Sigmoid colon (tissue), 7 donors: ENCODE measurements at places on chromosomes 2 and 18. TPM values are rescaled to one million over a fixed set of nuclear protein-coding genes. Genes with fewer than 3 reads are reported as not detected.

Gene WNT6
- polyA plus RNA-seq = not detected

Gene IL1F10
- not detected for polyA plus RNA-seq

- H3K4me3 ChIP-seq = no peak overlapping the region
- no peaks in the 10 kb centered on the region for H3K36me3 ChIP-seq
- peaks cover 14% of the 10 kb centered on the region for H3K4me1 ChIP-seq
- DNase-seq = no peak
- no peak overlapping the region for H3K27ac ChIP-seq
These were observed 42.5 kb downstream of the LYPD1 start for GRCh38 chr2:132627536-132627935.

- no peaks in the 10 kb centered on the region for H3K4me1 ChIP-seq
- no peak for DNase-seq
- no peak overlapping the region for H3K27ac ChIP-seq
- H3K36me3 ChIP-seq = no peaks in the 10 kb centered on the region
- no peaks in the 10 kb centered on the region for H3K27me3 ChIP-seq
These were observed 544.9 kb upstream of the DDX18 start for GRCh38 chr2:117269574-117269973.

- H3K36me3 ChIP-seq = no peaks in the 10 kb centered on the region
- H3K4me1 ChIP-seq = no peaks in the 10 kb centered on the region
- no peak overlapping the region for H3K27ac ChIP-seq
- DNase-seq = no peak
- no peaks in the 10 kb centered on the region for H3K27me3 ChIP-seq
- H3K4me3 ChIP-seq = no peak overlapping the region
These were observed 373.0 kb downstream of the CDH2 start for GRCh38 chr18:27803957-27804356.

- no peak overlapping the region for H3K27ac ChIP-seq
- DNase-seq = no peak
- no peaks in the 10 kb centered on the region for H3K4me1 ChIP-seq
- peaks cover 16% of the 10 kb centered on the region for H3K36me3 ChIP-seq
These were observed 79.6 kb upstream of the B3GNT7 start for GRCh38 chr2:231315896-231316295.

DNA sequence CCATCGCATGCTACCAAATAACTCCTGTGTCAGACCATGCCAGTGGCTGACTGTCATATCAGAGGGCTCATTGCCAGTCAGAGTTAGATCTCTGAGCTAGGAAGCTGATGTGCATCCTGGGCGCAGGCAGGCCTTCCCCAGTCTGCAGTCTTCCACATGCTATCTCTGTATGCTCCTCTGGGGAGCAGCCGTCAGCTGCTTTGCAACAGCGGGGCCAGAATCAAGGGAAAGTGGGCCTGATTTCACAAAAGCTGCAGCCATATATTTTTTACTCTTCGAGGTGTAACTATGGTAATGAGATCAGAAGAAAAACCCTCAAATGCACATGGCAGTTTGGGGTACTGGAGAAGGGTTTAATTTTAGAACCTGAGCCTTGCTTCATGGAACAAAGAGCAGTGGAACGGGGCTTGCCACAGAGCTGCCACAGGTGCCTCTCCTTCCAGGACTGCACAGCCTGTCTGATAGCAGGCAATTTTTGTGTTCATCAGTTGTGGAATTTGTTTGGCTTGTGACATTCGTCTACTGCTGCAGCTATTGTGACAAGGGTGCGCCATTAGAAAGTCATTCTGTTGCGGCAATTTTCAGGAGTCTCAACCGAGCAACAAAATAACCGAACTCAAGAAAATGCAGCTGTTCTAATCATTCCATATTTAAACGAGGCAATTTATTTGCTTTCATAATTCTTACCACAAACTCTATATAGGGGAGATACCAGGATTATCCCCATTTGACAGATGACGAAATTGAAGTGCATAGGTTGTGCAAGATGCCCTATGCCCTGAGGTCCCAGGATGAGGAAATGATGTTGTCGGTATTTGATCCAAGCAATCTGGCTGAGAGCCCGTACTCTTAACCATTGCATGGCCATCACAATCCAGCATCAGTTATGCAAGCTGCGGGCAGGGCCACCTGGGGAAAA lies 109.6 kb upstream of the CYRIA start:
- H3K4me1 ChIP-seq = no peaks in the 10 kb centered on the region
- no peak overlapping the region for H3K4me3 ChIP-seq
- no peak for DNase-seq
- no peaks in the 10 kb centered on the region for H3K36me3 ChIP-seq
- H3K27ac ChIP-seq = no peak overlapping the region
- H3K27me3 ChIP-seq = no peaks in the 10 kb centered on the region

Gene UBE2F
- 51.9 TPM for polyA plus RNA-seq

DNA sequence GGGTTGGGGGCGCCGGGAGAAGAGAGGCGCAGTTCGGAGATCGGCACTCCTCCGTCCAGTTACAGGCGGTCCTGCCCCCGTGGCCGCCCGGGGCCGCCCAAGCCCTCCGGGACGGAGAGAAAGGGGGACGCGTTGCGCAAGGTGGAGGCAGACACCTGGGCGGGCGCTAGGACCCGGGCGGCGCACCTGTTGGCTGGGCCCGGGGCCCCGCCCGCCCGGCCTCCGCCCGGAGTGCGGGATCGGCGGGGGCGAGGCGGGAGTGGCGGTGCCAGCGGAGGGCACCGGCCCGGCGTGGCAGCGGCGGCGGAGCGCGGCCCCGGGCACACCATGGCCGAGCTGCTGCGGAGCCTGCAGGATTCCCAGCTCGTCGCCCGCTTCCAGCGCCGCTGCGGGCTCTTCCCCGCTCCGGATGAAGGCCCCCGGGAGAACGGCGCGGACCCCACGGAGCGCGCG lies at the start of gene SGPP2:
Gene SGPP2, plus strand, starts transcription at position 268 of the 453 bp plus-strand sequence. Its CDS starts 60 bp downstream, at position 328.
- H3K4me1 ChIP-seq = peaks cover 14% of the 10 kb centered on the region
- H3K27ac ChIP-seq = no peak within 1 kb of the TSS
- H3K36me3 ChIP-seq = no peaks in the 10 kb centered on the region
- DNase-seq = no peak
- H3K4me3 ChIP-seq = peak within 1 kb of the TSS; percentile 53
- H3K27me3 ChIP-seq = peaks cover 17% of the 10 kb centered on the region

Gene ASXL2
- 1.8 TPM for polyA plus RNA-seq

DNA sequence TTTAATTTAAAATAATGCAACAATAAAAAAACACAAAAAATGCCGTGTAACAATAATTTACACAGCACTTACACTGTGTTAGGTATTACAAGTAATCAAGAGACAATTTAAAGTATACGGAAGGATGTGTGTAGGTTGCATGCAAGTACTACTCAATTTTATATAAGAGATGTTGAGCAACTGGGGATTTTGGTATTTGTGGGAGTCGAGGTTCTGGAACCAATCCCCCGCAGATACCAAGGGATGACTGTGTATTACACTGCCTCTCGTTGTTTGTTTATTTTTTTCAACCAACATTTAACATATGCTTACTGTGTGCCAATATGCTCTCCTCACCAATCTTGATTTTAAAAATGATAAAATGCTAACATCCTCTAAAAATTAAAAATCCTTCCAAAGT lies 24.8 kb downstream of the MAP3K2 start:
- peaks cover 43% of the 10 kb centered on the region for H3K4me1 ChIP-seq
- no peaks in the 10 kb centered on the region for H3K36me3 ChIP-seq
- no peak for DNase-seq

Gene ID2
- polyA plus RNA-seq = 154 TPM

Gene ACVR2A
- 2.1 TPM for polyA plus RNA-seq

GRCh38 chr2:54610700-54611099 lies 112.8 kb upstream of the EML6 start:
- peaks cover 19% of the 10 kb centered on the region for H3K4me1 ChIP-seq
- no peak overlapping the region for H3K27ac ChIP-seq
- no peaks in the 10 kb centered on the region for H3K27me3 ChIP-seq
- DNase-seq = no peak

Gene HOXD8
- 2.5 TPM for polyA plus RNA-seq

Gene MAPRE3
- polyA plus RNA-seq = 15.6 TPM

DNA sequence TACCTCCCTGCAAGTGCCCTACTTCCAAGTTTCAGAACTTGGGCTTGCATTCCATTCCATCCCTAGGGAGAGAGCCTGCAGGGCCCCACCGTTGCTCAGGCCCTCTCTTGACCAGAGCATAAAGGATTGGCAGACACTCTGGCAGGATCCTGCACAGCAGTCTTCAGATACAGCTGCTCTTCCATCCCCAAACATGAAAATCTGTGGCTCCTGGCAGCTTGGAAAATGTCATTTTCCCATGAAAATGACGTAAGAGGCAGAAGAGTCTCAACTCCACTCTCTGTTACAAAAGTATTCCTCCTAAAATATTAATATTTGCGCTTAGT lies 162.6 kb downstream of the GFPT1 start:
- no peak overlapping the region for H3K4me3 ChIP-seq
- DNase-seq = no peak
- H3K27me3 ChIP-seq = no peaks in the 10 kb centered on the region
- H3K27ac ChIP-seq = no peak overlapping the region

Gene MARCO
- not detected for polyA plus RNA-seq

- no peaks in the 10 kb centered on the region for H3K27me3 ChIP-seq
- peaks cover 47% of the 10 kb centered on the region for H3K4me1 ChIP-seq
- H3K36me3 ChIP-seq = no peaks in the 10 kb centered on the region
- peak; percentile 72 for DNase-seq
These were observed 762 bp downstream of the HDAC4 start for GRCh38 chr2:239399921-239400595.

- H3K4me3 ChIP-seq = no peak overlapping the region
- no peak overlapping the region for H3K27ac ChIP-seq
- H3K27me3 ChIP-seq = no peaks in the 10 kb centered on the region
- DNase-seq = no peak
- no peaks in the 10 kb centered on the region for H3K4me1 ChIP-seq
These were observed 25.6 kb downstream of the IKZF2 start for GRCh38 chr2:213125646-213126347.

- H3K36me3 ChIP-seq = no peaks in the 10 kb centered on the region
- no peaks in the 10 kb centered on the region for H3K27me3 ChIP-seq
- DNase-seq = no peak
- H3K27ac ChIP-seq = no peak overlapping the region
- no peaks in the 10 kb centered on the region for H3K4me1 ChIP-seq
These were observed 71.2 kb upstream of the TMEM200C start for GRCh38 chr18:5966514-5966913.

Gene DAW1
- 0.06 TPM for polyA plus RNA-seq

- no peaks in the 10 kb centered on the region for H3K36me3 ChIP-seq
- no peaks in the 10 kb centered on the region for H3K27me3 ChIP-seq
- no peaks in the 10 kb centered on the region for H3K4me1 ChIP-seq
- no peak overlapping the region for H3K27ac ChIP-seq
- DNase-seq = no peak
These were observed 51.3 kb upstream of the SLC35F5 start for GRCh38 chr2:113807721-113808120.

DNA sequence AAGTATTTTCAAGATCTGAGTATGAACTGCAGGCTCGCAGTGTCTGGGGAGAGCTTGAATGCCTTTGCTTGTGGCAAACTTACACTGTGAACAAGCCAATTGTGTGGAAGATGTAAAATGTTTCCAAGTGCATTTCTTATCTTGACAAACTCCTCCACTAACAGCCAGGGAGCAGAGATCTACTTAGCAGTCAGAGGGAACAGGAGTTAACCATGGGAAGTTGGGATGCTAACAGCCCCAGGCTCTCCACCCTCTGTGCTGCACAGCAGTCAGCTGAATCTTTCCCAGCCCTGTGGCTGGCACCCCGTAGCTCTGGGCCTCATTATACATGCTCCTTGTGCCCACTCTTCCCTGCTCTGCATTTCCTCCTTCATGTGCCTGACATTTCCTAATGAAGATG lies 450.2 kb downstream of the TSN start:
- no peak overlapping the region for H3K4me3 ChIP-seq
- no peaks in the 10 kb centered on the region for H3K27me3 ChIP-seq
- H3K4me1 ChIP-seq = no peaks in the 10 kb centered on the region
- no peak overlapping the region for H3K27ac ChIP-seq
- no peak for DNase-seq

DNA sequence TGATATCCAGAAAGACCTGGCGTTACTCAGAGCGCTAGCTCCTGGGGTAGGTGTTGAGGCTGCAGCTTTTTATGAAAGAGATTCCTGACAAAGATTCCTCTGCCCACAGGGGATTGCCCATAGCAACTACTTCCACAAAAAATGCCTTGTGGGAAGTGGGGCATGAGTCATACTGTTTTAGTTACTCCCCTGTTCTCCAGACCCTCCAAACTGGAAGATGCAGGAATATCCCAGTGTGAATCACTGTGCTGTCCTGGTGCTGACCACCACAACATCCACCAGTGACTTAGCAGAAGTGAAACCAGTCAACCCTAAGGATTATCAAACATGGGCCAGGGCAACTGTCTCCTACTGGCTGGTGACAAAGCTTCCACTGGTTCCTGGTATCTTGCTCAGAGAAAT lies 61.8 kb downstream of the CDH2 start:
- no peak overlapping the region for H3K27ac ChIP-seq
- no peaks in the 10 kb centered on the region for H3K4me1 ChIP-seq
- DNase-seq = no peak
- no peak overlapping the region for H3K4me3 ChIP-seq
- H3K27me3 ChIP-seq = no peaks in the 10 kb centered on the region

GRCh38 chr2:88342749-88343148 lies 109.7 kb downstream of the FOXI3 start:
- H3K4me1 ChIP-seq = no peaks in the 10 kb centered on the region
- H3K27me3 ChIP-seq = peaks cover 1% of the 10 kb centered on the region
- H3K27ac ChIP-seq = no peak overlapping the region
- no peak overlapping the region for H3K4me3 ChIP-seq

- no peak overlapping the region for H3K4me3 ChIP-seq
- H3K27me3 ChIP-seq = no peaks in the 10 kb centered on the region
- H3K36me3 ChIP-seq = peaks cover 55% of the 10 kb centered on the region
- no peaks in the 10 kb centered on the region for H3K4me1 ChIP-seq
These were observed 25.9 kb downstream of the XRCC5 start for GRCh38 chr2:216134958-216135541.

- no peaks in the 10 kb centered on the region for H3K36me3 ChIP-seq
- no peaks in the 10 kb centered on the region for H3K4me1 ChIP-seq
- H3K27me3 ChIP-seq = no peaks in the 10 kb centered on the region
- H3K4me3 ChIP-seq = no peak overlapping the region
- no peak overlapping the region for H3K27ac ChIP-seq
- DNase-seq = no peak
These were observed 10.4 kb upstream of the KCNF1 start for GRCh38 chr2:10901160-10901939.

Gene SPC25
- 8.7 TPM for polyA plus RNA-seq

Gene PROM2
- polyA plus RNA-seq = 2.4 TPM

GRCh38 chr2:54871457-54872107 lies 148.1 kb downstream of the EML6 start:
- no peaks in the 10 kb centered on the region for H3K4me1 ChIP-seq
- no peak for DNase-seq
- no peaks in the 10 kb centered on the region for H3K36me3 ChIP-seq
- no peak overlapping the region for H3K4me3 ChIP-seq

Gene BMP10
- polyA plus RNA-seq = not detected

DNA sequence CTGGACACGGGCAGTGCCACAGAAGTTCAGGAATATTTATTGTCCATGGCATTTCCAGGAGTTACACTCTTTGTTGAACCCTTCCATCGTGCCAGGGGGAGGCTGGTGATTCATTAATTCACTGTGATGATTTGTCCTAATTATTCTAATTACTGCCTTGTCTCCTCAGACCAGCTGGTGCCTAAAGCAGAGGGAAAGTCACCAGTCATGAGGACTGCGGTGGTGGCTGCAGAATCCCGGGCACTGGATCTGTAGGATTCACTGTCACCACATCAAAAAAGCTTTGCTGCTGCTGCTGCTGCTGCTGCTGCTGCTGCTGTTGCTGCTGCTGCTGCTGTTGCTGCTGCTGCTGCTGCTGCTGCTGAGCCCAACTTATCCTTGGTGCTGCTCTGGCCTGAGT lies 908.2 kb downstream of the TSN start:
- no peak for DNase-seq
- no peak overlapping the region for H3K4me3 ChIP-seq
- H3K27me3 ChIP-seq = no peaks in the 10 kb centered on the region
- no peaks in the 10 kb centered on the region for H3K36me3 ChIP-seq
